Activated CD8-positive, alpha-beta memory T cell treated with anti-CD3 and anti-CD28 coated beads, Interleukin-2, amount 10 ng/mL, durations not matched to agents 7 days and 5 days (primary cell): ENCODE measurements at places on chromosomes 1 and 21. TPM values are rescaled to one million over a fixed set of nuclear protein-coding genes. Genes with fewer than 3 reads are reported as not detected.

The TAL1 gene
- not detected for total RNA-seq

The CORT gene
- total RNA-seq = 0.73 TPM

The CFAP74 gene
- not detected for total RNA-seq

- no peak for DNase-seq
These were observed 570.2 kb downstream of the DPYD start for GRCh38 chr1:97350662-97351061.

DNA sequence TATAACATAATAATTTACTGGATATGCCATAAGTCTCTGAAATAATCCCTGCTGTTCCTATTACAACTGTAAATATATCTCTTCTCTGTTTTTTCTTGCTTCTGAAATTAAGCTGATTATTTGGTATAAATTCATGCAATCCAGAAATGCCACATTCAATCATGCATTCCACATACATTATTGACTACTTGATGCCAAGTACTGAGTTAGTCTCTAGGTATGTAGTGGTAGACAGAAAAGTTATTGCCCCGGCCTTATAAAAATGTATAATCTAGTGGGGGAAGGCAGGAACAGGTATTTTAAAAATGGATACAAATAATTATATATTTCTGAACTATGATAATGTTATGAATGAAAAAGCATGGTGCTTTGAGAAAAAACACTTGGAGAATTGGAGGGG is 338.6 kb upstream of the SNX7 start:
- no peak for DNase-seq

- DNase-seq = no peak
These were observed 200.0 kb downstream of the SLC45A1 start for GRCh38 chr1:8517661-8518489.

GRCh38 chr1:204659056-204659455 is 26.5 kb downstream of the LRRN2 start:
- no peak for DNase-seq
